T-helper 2 cell treated with Interferon-gamma antibody and Interleukin-4, amounts not matched to agents 5 μg/mL and 100 μg/mL, for 36 hours (primary cell): ENCODE measurements at places on chromosomes 7 and 10.

GRCh38 chr10:86317949-86318725 lies 48.5 kb downstream of the GRID1 start:
- no peak for DNase-seq

DNA sequence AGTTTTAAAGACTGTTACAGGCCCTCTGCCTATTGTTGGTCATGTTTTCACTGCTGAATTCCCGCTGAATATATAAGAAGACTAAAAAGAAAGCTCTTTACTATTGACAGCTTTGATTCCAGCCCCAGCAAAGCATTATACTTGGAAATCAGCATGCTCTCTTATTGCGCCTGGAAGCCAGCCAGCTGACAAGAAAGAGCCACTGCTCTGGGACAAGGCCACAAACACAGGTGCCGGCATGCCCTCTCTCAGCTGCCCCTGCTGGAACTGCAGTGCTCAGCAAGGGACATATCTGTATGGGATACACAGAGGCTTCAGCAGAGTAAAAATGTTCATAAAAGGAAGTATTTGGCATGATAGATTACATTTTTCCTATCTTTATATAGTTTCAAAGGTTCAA lies 523.9 kb downstream of the ADRA2A start:
- no peak for DNase-seq

GRCh38 chr7:120205101-120205500 lies 67.9 kb upstream of the KCND2 start:
- DNase-seq, result no peak

GRCh38 chr10:133159950-133160825 lies at the start of gene KNDC1:
TSS of gene KNDC1 (plus strand) at chr10:133160219. CDS start at chr10:133160468, 249 bp downstream.
- DNase-seq, result peak; percentile 18

- no peak for DNase-seq
Measured at GRCh38 chr7:19814776-19815175, 41.4 kb upstream of the TMEM196 start.

DNA sequence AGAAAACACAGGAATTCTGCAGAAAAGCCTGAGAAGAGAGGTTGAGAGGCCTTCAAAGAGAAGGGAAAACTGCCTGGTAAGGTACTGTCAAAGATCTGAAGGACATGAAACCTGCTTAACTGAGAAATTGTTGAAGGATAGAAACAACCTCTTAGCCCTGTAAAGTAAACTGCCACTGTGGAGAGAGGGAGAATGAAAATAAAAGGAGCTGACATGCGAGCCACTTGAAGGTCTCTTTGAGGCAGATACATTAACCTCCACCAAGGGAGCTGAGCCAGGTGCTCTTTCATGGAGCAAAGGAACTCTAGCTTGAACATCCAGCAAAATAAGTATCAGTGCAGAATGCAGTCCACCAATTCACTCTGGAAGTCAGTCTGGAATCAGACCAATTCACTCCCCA lies 108.8 kb upstream of the FEZF1 start:
- no peak for DNase-seq

- DNase-seq, result no peak
Measured at GRCh38 chr7:150954986-150955518, 23.1 kb downstream of the KCNH2 start.

- DNase-seq, result no peak
Measured at GRCh38 chr10:56537984-56538383, 176.9 kb upstream of the ZWINT start.

DNA sequence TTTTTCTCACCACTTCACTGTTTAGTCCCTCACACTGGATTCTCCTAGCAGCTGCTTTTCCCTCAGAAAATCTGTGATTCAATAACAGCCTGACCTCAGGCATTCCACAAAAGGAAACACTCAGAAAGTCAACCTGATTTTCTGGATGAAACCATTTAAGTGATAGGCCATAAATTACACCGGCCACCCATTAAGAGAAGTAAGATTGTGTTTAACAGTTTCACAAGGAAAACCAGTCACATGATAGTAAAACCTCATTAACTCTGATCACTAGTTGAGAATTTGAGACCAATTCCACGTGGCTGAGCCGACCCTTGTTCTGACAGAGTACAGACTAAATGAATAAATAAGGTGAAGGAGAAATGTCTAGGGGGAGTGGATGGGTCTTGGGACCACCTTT lies 7.7 kb downstream of the GRM8 start:
- DNase-seq, result no peak

DNA sequence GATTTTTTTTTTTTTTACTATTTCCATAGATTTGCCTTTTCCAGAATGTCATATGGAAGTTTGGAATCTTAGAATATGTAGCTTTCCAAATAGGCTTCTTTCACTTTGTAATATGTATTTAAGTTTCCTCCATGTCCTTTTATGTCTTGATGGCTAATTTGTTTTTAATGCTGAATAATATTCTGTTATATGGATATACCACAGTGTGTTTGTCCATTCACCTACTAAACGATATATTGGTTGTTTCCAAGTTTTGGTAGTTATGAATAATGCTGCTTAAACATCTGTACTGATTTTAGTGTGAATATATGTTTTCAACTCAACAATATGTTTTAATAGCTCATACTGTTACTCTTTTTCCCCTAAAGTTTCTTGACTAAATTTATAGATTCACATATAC lies 669.8 kb upstream of the PCDH15 start:
- no peak for DNase-seq

- DNase-seq, result no peak
Measured at GRCh38 chr7:45699726-45700390, 125.7 kb downstream of the ADCY1 start.

DNA sequence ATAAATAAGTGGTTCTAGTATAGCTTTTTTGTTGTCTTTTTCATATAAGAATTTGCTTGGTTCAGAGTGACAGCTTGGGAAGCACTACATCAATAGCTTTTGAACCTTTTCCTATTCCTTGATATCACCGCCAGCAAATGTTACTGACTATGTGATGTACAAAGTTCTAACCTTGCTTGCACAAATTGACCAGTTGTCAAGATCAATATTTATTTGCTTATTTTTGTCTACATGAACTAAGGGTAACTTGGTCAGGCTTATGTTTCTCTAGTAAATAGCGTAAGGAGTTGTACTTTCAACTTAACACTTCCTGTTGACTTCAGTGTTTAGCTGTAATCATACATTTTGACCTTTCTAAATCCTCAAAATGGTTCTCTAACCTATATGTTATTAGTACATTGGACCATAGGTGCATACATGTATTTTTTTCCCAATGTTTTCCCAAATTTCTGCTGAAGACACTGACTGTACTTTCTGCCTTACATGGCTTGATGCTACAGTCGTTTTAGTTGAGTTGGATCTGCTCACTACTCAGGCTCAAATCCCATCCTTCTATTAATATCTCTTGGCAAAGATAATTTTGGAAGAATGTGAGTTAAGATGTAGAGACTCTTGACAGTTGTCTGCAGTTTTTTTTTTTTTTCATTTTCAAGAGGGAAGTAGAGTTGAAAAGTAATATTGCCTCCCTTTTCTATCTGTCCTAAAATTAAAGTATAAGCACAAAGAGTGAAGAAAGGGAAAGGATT lies 239.1 kb upstream of the KAT6B start:
- DNase-seq, result no peak

DNA sequence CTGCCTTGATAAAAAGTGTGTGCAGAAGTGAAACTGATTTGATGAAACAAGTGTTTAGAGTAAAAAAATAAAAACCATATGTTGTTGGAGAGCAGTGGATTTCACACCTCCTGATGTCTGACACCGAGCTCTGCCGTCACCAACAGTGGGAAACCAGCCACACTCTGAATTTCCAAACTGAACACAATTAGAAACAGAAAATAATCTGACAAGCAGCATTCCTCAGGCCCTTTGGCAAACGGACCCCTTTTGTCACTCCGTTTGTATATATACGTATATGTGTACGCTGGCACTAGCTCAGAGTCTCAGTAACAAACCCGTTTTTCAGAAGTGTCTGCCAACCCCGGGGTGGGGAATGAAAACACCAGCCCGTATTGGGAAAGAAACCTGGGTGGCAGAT lies 32.4 kb downstream of the TACC2 start:
- no peak for DNase-seq

DNA sequence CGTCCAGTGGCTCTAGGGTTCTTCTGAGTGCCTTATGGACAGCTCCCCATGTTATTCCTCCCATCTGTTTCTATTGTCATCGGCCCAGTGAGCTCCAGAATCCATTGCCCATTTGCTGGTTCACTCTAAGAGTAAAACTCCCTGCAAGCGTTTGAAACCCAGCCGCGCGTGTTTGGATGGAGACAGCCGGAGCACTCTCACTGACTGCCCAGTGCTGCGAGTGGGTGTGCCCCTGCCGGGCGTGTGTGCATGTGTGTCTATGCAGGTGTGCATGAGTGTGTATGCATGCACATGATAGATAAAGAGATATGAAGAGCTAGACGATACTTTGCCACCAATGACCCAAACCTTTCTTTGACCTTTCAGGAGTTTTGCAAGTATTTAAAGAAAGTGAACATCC lies 347.2 kb upstream of the MKI67 start:
- DNase-seq, result no peak

GRCh38 chr7:134873253-134873652 lies 93.8 kb downstream of the CALD1 start:
- no peak for DNase-seq

GRCh38 chr10:102341038-102341688 lies 54.3 kb upstream of the NFKB2 start:
- no peak for DNase-seq

DNA sequence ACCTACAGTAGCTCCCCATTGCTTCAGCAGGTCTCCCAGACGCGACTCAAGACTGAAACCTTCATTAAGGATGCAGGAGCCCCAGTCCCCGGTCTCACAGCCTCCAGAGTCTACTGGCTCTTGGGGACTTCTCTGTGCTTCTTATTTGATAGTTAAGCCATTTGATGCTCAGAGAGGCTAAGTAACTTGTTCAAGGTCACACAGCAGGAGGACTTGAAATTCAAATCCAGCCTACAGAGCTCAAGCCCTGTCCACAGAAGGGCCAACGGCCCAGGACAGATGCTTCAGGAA lies 21.2 kb upstream of the ZMIZ1 start:
- DNase-seq, result no peak

DNA sequence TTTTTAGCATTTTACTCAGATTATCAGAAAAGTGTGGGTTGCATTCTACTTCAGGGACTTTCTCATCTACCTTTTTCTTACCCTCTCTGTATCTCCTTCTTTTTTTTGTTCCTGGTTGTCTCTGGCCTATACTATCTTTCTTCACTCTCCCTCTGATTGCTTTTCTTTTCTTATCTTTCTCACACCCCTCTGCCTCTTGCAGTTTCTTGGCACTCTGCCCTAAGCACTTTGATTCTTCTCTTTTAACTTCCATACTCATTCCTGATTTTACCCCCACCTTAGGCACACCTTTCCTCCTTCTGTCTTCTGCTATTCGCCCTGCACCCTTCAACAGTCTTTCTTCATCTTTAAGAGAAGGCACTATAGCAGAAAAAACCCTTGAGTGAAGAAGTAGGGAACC lies 92.8 kb upstream of the HPS1 start:
- DNase-seq, result no peak

GRCh38 chr7:44977304-44977958 lies 1.4 kb downstream of the MYO1G start:
- peak; percentile 83 for DNase-seq

- DNase-seq, result no peak
Measured at GRCh38 chr10:95176101-95176500, 17.9 kb upstream of the ACSM6 start.

GRCh38 chr10:108578258-108578657 lies 1345.1 kb downstream of the XPNPEP1 start:
- DNase-seq, result no peak

- no peak for DNase-seq
Measured at GRCh38 chr10:22849077-22849805, 78.6 kb upstream of the ARMC3 start.

- no peak for DNase-seq
Measured at GRCh38 chr7:153452661-153453060, 599.5 kb upstream of the DPP6 start.

- DNase-seq, result no peak
Measured at GRCh38 chr10:14309593-14309992, 21.1 kb downstream of the FRMD4A start.

- DNase-seq, result no peak
Measured at GRCh38 chr7:4854916-4855315, 6.9 kb downstream of the PAPOLB start.

- no peak for DNase-seq
Measured at GRCh38 chr7:33965183-33965744, 59.9 kb downstream of the BMPER start.

- DNase-seq, result no peak
Measured at GRCh38 chr7:2313450-2314208, 612 bp downstream of the SNX8 start.

- DNase-seq, result no peak
Measured at GRCh38 chr7:156618078-156618779, 22.3 kb upstream of the RNF32 start.

DNA sequence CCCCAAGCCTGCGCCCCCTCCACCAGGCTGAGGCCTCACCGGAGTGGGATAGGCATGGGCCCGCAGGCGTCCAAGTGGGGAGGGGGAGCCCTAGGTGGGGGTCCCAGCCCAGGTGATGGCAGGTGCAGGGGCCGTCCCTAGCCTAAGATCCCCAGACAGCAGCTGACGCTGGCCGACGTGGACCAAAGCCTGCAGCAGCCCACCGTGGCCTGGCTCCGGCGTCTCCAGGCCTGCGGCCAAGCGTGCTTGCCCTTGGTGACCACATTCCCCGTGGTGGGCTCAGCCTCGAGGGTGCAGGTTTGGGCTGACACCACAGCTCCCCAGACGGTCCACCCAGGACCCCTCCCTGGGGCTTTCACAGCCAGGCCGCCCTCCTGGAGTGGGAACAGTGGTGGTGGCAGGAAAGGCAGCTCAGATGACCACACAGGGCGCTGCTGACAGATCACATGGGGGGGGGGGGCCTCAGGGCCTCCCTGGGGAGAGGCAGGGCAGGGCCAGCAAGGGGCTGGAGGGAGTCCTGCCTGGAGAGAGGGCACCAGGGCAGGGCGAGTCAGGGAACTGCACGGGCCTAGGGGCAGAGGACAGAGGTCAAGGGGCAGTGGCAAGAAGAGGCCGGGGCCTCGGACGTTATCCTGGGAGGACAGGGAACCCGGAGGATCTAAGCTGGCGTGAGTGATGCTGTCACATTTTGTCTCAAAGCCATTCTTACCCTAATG lies 767 bp upstream of the ADAM8 start:
- no peak for DNase-seq

DNA sequence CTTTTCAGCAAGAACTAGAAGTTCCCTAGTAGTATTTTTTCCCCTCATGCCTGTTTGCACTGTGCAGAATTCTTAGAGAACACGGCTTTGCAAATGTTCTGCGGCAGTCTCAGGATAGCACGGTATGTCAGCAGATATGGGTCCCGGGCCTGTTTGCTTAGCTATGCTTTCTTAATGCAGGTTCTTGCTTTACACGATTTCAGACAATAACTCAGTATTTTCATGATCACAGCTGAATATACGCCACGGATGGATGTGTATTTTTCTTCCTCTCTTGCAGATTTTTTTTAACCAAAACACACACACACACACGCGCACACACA lies 137.3 kb downstream of the HECW1 start:
- no peak for DNase-seq

GRCh38 chr10:130424418-130424817 lies 288.2 kb downstream of the GLRX3 start:
- DNase-seq, result no peak

- DNase-seq, result no peak
Measured at GRCh38 chr10:48900371-48900801, 39.3 kb downstream of the LRRC18 start.

- DNase-seq, result peak; percentile 29
Measured at GRCh38 chr7:29408841-29409243, 154.8 kb upstream of the PRR15 start.
